ENCODE measurements at places on chromosomes 1 and 21. TPM values are rescaled to one million over a fixed set of nuclear protein-coding genes. Genes with fewer than 3 reads are reported as not detected.

Gene SMPDL3B
- 0.41 TPM for total RNA-seq

Gene GNL2
- total RNA-seq = 47.3 TPM

DNA sequence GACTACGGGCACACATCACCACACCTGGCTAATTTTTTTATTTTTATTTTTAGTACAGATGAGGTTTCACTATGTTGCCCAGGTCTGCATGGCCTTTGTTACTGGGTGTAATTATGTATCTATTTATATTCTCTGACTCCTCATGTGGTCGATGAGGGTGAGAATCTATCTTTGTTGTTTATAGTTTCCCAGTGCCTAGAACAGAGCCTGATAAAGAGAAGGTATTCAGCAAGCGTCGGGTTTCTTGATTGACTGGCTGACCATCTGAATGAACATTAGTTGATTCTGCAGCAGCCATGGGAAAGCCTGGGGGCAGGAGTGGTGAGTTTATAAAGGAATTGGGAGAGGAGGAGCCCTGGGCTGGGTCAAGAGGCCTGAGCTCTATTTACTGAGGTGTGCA lies 28.5 kb downstream of the SERINC2 start:
- no peak overlapping the region for H3K4me3 ChIP-seq
- H3K27ac ChIP-seq = no peak overlapping the region
- no peaks in the 10 kb centered on the region for H3K4me1 ChIP-seq
- no peaks in the 10 kb centered on the region for H3K36me3 ChIP-seq
- H3K27me3 ChIP-seq = no peaks in the 10 kb centered on the region
- DNase-seq = no peak

DNA sequence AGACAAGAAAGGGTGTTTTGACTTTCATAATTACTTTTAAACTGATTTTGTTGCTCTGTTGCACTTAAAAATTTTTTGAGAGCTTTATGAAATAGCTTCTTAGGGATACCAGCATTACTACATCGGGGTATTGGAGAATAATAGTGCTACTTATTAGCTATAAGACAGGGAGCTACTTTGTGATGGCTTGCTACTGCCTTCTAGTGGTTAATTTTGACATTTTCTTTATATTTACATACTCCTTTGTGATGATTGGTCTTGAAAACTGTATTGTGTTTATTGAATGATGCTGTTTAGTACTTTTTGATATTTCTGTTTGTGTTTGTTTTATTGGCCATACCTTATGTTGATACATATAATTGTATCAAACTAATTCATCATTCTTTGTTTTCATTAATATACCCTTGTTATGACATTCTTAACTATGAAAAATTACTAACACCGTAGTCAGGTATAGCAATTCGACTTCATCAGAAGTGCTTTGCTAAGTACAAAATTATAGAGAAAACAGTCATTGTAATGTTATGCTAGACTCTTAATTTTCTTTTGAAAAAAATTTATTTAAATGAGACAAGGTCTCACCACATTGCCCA lies 85.5 kb downstream of the CLIC4 start:
- H3K4me1 ChIP-seq = no peaks in the 10 kb centered on the region
- H3K27me3 ChIP-seq = no peaks in the 10 kb centered on the region
- no peaks in the 10 kb centered on the region for H3K36me3 ChIP-seq
- H3K27ac ChIP-seq = no peak overlapping the region

GRCh38 chr1:33301273-33301984 lies 19.5 kb downstream of the A3GALT2 start:
- peaks cover 17% of the 10 kb centered on the region for H3K4me1 ChIP-seq
- no peak for DNase-seq
- H3K27ac ChIP-seq = no peak overlapping the region
- no peak overlapping the region for H3K4me3 ChIP-seq
- peaks cover 12% of the 10 kb centered on the region for H3K27me3 ChIP-seq

DNA sequence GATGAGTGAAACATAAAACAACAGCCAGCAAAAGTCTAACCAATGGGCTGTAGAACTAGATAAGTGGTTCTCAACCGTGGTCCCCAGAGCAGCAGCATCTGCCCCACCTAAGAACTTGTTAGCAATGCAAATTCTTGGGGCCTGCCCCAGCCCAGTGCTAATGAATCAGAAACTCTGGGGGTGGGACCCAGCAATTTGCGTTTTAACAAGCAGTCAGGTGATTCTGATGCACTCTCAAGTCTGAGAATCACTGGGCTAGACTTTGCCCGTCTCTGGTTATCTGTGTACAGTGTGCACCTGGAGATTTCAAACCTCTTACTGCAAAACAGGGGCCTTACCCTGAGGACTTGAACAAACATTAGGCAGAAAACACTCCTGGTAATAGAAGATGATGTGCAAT lies 66.5 kb downstream of the PLXNA2 start:
- H3K36me3 ChIP-seq = no peaks in the 10 kb centered on the region
- no peaks in the 10 kb centered on the region for H3K27me3 ChIP-seq
- no peak overlapping the region for H3K4me3 ChIP-seq
- DNase-seq = no peak
- H3K4me1 ChIP-seq = no peaks in the 10 kb centered on the region

Measured in activated T-cell treated with anti-CD3 and anti-CD28 coated beads, Interleukin-2, amount 50 U/mL, for 72 hours (primary cell).